ENCODE measurements at places on chromosomes 5 and 9.
A peak's percentile ranks its signal among the peaks of the same experiment; 100 is the strongest.

- no peak for DNase-seq
Measured at GRCh38 chr5:141362719-141363118, 1.2 kb upstream of the PCDHGA5 start.

- DNase-seq, result no peak
Measured at GRCh38 chr5:59591162-59591561, 302.4 kb downstream of the PDE4D start.

GRCh38 chr9:114895521-114895991 is 34.8 kb downstream of the TNFSF8 start:
- no peak for DNase-seq

DNA sequence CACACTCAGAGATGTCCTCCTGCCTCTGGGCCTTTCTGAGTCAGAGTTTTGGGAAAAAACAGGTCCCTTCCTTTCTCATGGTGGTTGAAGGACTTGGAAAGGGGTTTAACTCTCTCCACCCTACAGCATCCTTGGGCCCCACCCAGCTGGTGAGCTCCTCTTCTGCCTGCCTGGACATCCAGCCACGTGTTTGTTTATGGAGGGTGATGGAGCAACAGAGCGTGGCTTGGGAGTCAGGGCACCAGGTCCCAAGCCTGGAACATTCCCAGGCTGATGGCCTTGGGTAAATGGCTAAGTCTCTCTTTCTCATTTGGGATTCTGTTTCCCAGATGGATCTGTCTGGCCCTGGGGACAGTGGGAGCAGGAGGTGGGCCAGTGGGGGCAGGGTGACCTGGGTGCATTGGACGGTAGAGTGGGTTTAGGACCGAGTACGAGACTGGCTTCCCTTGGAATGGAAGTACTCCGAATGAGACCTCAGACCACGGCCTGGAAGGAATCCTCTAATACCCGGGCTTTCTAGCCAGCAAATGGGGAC is 141.1 kb upstream of the IRX2 start:
- DNase-seq, result no peak

- peak; percentile 88 for DNase-seq
Measured at GRCh38 chr5:74232276-74232675, 408.3 kb downstream of the ENC1 start.

- no peak for DNase-seq
Measured at GRCh38 chr5:41636605-41637004, 126.2 kb upstream of the PLCXD3 start.

DNA sequence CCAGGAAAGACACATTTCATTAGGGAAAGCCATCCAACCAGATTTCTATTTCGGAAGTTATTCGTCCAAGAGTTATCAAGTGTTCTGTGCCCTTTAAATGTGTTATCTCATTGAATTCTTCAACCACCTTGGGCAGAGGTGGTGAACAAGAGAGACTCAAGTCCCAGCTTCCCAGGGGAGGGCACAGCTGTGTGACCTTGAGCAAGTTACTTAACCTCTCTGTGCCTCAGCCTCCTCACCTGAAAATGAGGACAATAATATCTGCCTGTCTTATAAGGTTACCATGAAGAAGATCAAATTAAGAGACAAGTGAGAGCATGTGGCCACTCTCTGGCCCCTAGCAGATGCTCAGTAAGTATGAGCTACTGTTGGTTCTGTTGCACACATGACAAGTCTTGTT is 37.4 kb downstream of the WHRN start:
- no peak for DNase-seq

DNA sequence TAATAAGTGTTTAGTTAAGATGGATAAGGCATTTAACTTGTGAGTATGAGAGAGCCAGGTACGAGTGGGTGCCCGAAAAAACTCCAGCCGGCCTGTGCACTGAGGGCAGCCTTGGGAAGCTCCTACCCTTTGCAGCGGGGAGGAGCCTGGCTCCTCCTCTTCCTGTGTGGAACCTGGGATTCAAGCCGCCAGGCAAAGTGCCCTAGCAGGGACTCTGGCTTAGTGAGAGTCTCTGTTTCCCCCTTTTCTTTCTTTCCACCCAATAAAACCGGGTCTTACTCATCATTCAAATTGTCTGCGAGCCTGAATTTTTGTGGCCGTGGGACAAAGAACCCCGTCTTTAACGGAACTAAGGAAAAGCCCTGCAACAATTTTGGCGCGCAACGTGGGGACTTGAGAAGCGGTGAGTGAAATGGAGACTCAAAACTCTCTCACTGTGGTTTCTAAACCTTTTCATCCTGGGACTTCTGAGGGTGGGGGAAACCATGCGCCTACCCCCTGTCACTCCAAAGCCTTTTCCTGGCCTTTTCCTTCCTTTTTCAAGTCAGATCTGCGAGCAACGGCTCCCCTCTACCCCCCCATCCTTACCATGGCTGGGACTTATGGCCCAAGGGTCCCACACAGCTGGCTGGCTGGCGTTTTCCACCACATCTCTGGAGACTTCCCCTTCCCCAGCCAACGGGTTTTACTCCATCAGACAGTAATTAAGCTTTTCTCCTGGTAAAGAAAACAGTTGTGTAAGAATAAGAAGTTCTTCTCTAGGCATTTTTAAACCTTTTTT is 535.7 kb upstream of the ACO1 start:
- no peak for DNase-seq

- DNase-seq, result peak; percentile 66
Measured at GRCh38 chr5:178304761-178305645, 72.4 kb upstream of the PHYKPL start.

DNA sequence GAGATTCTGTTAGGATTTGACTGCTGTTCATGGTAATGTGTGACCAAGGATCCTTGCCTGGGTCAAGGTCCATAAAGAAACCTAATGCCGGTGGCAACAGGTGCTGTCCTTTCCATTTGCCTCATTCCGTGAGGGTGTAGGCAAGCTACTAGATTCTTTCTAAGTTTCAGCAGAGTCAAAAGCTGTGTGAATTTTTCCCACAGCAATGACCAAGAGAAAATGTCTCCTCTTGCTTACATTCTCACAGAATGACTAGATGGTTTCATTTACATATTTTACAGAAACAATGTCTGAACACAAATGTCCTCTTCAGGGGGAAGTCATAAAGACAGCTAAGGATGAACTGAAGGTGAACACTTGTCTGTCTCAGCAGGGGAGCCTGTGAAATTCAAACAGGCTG is 75.3 kb upstream of the SV2C start:
- no peak for DNase-seq

DNA sequence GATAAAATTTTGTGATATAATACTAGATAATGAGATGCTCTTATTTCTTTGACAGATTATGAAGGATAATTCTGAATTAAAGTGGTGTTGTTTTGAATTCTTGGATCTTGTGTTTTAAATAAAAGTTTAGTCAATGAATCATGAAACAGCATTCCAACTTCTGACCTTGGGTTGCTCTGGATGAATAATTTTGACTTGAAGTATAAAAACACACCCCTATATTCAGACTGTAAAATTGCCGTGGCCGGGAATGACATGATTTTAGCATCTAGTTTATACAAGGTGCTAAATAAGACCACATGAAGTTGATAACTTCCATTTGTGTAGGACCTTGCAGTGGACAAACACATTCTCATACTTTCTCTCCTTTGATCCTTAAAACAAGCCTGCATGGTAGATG is 67.2 kb upstream of the DAP start:
- DNase-seq, result peak; percentile 21

- no peak for DNase-seq
Measured at GRCh38 chr9:111176511-111176910, 138.2 kb upstream of the LPAR1 start.

DNA sequence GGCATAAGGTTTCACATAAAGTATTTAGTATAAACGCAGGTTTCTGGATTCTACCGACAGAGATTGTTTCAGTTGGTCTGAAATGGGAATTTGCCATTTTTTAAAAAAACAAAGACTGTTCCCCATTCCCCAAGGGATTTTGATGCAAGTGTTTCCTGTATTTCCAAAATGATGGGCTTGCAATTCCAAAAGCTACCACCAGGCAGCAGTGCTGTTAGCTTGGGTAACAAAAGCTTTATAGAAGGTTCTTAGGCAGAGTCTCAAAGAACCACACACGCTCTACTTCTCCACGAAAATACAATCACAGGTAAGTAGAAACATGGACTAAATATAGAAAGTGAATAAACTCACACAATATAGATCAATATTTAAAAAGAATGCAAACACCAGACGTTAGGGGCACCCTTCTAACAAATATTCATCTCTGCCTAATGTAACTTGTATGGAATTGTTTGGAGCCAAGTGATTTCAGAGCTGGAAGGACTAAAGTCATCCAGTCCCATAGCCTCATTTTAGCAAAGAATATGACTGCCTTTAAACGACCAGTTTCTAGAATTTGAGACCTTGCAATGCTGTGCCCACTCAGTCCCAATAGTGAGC is 154.3 kb downstream of the SPOCK1 start:
- peak; percentile 55 for DNase-seq

GRCh38 chr9:134595014-134595413 is 46.6 kb upstream of the COL5A1 start:
- DNase-seq, result no peak

DNA sequence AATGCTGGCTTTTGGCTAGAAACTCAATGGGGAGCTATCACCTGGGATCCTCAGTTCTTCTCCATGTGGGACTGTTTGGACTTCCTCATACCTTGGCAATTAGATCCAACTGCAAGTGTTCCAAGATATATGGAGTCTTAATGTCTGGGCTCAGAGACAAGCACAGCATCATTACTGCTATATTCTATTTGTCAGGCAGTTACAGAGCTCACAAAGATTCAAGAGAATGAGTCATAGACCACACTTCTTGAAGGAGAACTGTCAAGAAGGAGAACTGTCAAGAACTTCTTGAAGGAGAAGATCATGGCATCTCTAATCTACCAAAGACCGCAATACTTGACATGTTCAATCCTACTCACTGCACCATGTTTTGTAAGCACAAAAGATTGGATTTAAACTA is 106.8 kb upstream of the NREP start:
- no peak for DNase-seq

- DNase-seq, result no peak
Measured at GRCh38 chr5:72940082-72940481, 15.8 kb upstream of the FCHO2 start.

- DNase-seq, result no peak
Measured at GRCh38 chr9:85079349-85079748, 409.8 kb downstream of the NTRK2 start.

DNA sequence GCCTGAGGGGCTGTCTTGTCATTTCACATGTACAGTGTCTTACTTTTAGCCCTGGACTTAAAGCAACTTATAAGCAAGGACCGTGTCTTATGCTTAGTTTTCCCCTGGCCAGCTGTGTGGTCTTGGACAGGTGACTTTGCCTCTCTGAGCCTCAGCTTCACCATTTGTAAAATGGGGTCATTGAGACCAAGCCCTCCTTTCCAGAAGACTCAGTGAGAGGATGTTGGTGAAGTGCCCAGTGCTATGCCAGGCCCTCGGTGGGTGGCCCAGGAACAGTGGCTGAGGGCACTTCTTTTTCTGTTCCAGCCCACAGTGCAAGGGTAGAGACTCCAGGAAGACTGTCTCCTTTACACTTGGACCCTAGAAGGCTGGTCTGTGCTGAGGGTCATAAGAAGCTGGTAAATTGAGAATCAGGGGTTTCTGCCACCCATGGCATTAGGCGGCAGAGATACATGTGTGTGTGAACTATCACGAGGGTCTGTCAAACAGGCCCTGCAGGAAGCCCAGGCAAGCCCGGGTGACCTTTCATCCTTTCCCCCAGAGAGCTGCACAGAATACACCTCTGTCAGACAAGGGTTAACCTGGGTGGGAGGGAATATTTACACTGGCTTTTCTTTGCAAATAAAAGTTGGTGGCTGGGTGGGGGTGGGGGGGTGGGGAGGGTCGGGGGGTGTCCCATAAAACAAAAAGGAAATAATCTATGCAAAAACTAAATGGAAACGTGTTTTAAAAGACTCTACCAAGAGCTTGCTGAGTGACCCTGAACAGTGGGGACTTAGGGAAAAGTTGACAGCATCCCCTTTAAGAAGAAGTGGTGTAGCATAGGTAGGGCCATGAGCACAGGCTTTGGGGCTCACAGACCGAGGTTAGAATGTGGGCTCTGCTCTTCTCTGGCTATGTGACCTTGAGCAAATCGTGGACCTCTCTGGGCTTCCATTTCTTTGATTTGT is 20.4 kb upstream of the KIF12 start:
- DNase-seq, result no peak

DNA sequence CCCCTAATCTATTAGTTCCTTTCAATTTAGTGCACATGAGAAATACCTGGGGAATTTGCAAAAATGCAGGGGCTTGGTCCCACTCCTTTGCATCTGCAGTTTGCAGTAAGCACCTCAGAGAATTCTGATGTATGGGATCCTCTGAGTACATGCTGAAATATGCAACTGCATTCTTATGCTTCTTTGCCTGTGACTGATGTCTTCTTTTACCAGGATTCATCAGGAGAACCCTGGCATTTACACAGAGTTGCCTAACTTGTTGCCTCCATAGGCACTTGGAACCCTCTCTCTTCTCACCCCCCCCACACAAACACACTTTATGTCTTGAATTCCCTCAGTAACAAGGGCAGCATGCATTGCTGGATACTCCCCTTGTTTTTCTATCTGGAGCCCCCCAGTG is 173.1 kb downstream of the KDM4C start:
- peak; percentile 56 for DNase-seq

GRCh38 chr9:68545033-68545705 is 4.5 kb upstream of the TMEM252 start:
- no peak for DNase-seq

- DNase-seq, result peak; percentile 66
Measured at GRCh38 chr9:107638521-107639310, 149.1 kb upstream of the KLF4 start.

DNA sequence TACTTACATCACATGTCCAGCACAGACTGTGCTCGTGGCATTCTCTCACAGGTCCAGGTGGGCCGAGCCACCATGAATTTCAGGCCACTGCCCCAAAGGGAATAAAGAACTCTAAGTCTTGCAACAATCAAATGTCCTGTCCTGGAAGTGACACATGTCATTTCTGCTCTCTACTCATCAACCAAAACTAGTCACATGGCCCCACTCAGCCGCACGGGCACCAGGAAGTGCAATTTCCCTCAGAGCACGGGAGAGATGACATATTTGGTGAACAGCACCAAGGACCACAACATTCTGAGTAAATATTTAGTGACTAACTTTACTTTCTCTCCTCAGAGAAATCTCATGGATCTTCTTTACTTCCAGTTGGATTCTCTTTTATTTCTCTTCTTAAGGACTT is 131.1 kb upstream of the TUT7 start:
- DNase-seq, result peak; percentile 12

- DNase-seq, result no peak
Measured at GRCh38 chr5:74382123-74382855, 258.2 kb downstream of the ENC1 start.

DNA sequence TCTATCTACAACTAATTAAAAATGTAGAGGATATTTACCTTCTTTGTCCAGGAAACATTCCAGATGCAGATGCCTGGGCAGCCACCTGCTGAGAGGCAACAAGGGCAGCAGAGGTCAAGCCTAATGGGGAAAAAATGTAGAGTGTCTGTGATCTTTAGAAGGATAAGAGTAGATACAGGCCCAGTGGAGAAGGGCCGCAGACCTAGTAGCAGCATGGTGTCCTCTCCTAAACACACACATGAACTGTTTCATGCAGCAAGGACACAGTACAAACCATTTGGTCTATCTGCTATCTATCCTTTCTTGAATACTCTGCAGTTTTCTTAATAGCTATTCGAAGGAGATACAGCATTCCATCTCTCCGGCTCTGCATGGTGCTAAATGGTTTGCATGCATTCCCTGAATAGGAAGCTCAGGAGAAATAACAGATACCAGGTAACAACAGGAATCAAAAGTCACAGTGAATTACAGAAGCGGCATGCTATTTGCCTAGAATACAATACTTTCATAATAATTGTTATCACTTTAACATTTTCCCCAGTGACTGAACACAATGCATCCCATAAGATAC is 107.3 kb downstream of the ZNF608 start:
- no peak for DNase-seq

- no peak for DNase-seq
Measured at GRCh38 chr5:170278611-170279458, 18.7 kb downstream of the LCP2 start.

All from AG08395 (cell line).